ENCODE measurements at places on chromosomes 5 and 9.

DNA sequence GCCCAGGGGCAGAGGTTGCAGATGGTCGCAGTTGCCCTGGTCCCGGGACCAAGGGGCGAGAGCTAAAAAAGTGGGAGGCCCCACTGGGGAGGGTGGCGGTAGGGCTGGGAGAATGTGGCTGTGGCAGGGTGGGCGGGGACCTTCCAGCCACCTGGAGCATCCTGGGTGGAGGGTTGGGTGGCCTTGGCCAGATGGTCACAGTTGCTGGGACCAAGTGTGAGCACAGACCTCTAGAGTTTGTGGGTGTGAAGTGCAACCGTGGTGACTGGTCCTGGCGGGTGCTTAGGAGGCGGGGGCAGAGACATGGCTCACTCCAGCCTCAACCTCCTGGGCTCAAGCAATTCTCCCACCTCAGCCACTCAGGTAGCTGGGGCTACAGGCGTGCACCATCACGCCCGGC is 5.7 kb upstream of the TRAF2 start:
- no peak for DNase-seq

GRCh38 chr9:126515873-126516505 is 97.7 kb upstream of the LMX1B start:
- no peak for DNase-seq

- no peak for DNase-seq
Measured at GRCh38 chr5:158233735-158234322, 374.9 kb upstream of the CLINT1 start.

- no peak for DNase-seq
Measured at GRCh38 chr5:6638236-6638635, 5.0 kb downstream of the SRD5A1 start.

DNA sequence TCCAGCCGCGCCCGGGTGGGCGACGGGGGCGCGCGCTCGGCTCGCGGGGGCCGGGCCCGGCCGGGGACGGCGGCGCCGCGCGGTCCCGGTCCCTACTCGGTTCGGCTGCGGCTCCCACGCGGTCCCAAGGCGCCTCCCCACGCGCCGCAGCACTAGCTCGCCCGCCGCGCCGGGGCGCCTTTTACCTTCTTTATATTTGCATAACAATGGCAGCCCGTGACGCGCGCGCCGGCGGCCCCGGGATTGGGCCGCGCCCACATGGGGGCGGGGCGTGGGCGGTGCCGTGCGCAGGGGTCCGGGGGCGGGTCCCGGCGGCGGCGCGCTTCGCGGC is at the start of gene NRARP:
Gene NRARP, minus strand, starts transcription at position 154 of the 331 bp plus-strand sequence. CDS start 343 bp downstream, outside the sequence.
- peak; percentile 76 for DNase-seq

DNA sequence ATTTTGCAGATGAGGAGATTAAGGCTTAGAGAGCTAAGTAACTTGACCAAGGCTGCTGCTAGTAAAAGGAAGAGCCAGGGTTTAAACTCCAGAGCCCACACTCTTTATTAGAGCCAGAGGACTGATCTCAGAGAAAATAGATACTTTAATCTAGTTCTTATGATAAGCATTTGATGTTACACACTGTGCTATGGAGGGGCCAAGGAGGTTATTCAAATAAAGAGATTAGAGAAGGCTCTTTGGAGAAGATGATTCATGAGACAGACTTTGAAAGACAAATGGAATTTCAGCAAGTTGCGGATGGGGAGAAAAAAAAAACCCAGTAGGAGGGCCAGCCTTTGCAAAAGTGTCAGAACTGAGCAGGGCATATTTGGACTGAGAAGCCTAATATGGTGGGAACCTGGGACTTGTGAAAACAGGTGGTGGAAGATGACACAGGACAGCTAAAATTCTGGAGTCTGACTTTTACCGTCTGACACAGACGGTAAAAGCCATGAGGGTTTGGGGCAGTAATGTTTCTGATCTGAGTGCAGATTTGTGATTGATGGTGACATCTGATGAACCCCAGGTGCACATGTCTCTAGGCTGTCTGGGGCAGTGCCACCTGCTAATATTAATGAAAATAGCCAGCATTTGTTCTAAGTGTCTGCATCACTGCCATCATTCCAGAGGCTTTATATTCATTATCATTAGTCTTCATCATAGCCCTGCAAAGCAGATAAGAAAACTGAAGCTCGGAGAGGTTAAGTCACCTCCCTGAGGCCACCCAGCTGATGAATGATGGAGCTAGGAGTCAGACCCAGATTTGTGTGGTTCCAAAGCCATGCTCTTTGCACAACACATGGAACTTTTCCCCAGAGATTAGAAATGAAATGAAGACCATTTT is 65.3 kb upstream of the CXCL14 start:
- DNase-seq = no peak

- no peak for DNase-seq
Measured at GRCh38 chr5:126280343-126280742, 142.9 kb upstream of the GRAMD2B start.

GRCh38 chr9:134251296-134252069 is 74.8 kb upstream of the RXRA start:
- DNase-seq = no peak

GRCh38 chr9:122216798-122217418 is 11.8 kb downstream of the LHX6 start:
- no peak for DNase-seq

DNA sequence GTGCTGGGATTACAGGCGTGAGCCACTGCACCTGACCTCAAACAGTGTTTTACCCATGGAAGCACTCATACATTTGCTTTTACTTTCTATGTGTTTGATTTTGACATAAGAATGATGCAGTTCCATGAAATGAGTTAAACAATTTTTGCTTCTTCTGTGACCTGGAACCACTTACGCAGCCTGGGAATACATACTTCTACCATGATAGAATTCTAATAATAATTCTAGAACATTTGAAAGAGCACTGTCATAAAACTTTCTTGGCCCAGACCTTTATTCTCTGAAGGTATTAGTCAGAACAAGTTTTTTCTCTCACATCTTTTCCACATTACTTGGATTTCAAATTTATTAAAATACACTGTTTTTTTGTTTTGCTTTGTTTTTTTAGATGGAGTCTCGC is 25.3 kb upstream of the COL5A1 start:
- DNase-seq = no peak

GRCh38 chr5:152329207-152329606 is 75.9 kb downstream of the NMUR2 start:
- DNase-seq = no peak

- no peak for DNase-seq
Measured at GRCh38 chr9:101242651-101243050, 142.2 kb downstream of the BAAT start.
